ENCODE measurements at places on chromosomes 13 and 19.

DNA sequence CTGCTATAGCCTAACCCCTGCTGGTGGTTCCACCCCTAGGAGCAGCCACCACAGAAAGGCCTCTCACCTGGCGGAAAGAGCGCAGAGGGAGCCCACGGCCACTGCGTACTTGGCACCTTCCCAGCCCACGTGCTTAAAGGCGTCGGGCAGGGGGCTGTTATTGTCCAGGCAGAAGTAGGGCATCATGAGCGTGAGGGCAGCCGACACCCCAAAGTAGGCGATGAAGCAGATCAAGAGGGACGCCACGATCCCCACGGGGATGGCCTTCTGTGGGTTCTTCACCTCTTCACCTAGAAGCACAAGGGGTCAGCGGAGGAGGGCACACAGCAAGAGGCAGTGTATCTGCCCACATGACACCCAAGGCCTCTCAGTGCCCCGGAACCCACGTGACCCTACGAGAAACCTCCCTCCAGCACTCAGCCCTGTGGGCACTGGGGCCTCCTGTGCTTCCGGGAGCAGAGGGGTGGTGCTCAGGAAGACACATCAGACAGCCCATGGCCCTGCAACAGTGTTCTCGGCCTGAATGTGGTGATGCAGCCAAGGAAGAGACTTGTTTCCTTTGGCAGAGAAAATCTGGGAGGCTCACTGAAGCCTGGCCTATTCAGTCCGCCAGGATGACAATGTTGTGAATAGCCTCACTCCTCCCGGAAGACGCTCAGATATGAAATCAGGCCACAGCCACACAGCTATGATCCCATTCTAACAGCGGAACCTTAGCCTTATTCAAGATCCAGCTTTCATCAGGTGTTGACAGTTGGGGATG, 72.1 kb downstream of the SLC7A1 start:
- peak; percentile 89 for DNase-seq

DNA sequence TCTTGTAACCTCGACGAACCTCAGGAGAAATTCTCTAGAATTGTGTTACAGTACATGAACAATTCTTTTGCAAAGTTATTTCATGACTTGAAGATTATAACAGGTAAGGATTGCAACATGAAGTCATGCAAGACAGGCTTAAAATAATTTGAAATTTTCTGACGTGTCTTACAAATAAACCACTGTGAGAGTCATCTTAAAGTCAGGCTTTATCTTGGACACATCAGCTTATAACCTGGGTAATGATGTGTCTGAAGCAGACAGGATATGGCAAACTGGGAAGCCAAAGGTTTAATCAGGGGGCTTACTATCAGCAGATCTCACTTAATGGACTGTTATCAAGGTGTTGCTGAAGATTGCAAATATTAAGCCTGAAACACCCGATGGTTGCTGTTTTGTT, 407.8 kb downstream of the KLF5 start:
- DNase-seq = no peak

GRCh38 chr13:92972751-92973150, 253.9 kb upstream of the GPC6 start:
- no peak for DNase-seq

DNA sequence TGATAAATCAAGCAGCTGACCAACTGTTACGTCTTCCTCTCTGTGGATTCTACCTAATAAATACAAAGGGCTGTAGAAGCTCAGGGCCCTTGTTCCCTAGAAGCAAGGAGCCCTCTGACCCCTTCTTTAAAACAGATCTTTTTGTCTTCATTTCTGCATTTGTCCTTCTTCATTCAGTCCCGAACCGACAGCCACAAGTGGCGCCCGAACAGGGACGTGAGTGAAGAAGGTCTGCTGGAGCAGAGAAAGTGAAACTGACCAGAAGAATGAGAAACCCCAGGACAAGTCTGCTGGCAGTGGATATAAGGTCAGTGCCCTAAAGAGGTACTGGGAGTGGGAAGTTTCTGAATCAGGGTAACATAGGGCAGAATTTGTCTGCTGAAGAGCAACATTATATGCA, 13.1 kb downstream of the ZNF773 start:
- DNase-seq = peak; percentile 10

DNA sequence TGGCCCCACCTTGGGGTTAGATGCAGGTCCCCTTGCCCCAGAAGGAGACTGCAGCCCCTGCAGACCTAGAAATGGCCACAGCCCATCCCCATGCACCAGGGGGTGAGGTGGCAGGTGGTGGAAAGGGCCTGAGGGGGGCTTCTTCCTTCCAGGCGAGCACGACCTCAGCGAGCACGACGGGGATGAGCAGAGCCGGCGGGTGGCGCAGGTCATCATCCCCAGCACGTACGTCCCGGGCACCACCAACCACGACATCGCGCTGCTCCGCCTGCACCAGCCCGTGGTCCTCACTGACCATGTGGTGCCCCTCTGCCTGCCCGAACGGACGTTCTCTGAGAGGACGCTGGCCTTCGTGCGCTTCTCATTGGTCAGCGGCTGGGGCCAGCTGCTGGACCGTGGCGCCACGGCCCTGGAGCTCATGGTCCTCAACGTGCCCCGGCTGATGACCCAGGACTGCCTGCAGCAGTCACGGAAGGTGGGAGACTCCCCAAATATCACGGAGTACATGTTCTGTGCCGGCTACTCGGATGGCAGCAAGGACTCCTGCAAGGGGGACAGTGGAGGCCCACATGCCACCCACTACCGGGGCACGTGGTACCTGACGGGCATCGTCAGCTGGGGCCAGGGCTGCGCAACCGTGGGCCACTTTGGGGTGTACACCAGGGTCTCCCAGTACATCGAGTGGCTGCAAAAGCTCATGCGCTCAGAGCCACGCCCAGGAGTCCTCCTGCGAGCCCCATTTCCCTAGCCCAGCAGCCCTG, 4.2 kb upstream of the F10 start:
- no peak for DNase-seq

- no peak for DNase-seq
Measured at GRCh38 chr13:58495668-58496067, 864.1 kb downstream of the PCDH17 start.

DNA sequence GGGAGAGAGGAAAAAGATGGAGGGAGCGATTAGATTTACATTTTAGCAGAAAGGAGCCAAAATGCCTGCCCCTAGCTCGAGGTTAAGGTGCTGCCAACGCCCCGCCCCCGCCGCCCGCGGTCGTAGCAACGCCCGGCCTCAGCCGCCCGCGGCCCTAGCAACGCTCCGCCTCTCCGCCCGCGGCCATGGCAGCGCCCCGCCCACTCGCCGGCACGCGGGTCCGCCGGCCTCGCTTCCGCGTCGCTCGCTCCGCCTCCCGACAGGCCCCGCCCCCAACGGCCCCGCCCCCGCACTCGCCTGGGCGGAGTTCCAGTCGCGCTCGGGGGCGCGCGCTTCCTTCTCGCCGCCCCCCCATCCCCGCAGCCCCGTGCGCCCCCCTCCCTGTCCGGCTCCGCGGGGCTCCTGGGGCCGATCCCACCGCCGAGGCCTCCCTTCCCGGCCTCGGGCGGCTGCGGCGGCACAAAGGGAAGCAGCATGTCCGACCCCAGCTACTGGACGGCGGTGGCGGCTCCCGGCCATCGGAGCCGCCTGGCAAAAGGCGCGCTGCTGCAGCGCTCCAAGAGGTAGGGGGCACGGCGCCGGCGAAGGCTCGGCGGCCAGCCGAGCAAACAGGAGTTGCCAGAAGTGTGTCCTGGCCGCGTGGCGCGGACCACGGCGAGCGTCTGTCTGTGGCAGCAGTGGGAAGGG, 20.3 kb downstream of the MAST3 start:
- peak; percentile 81 for DNase-seq

DNA sequence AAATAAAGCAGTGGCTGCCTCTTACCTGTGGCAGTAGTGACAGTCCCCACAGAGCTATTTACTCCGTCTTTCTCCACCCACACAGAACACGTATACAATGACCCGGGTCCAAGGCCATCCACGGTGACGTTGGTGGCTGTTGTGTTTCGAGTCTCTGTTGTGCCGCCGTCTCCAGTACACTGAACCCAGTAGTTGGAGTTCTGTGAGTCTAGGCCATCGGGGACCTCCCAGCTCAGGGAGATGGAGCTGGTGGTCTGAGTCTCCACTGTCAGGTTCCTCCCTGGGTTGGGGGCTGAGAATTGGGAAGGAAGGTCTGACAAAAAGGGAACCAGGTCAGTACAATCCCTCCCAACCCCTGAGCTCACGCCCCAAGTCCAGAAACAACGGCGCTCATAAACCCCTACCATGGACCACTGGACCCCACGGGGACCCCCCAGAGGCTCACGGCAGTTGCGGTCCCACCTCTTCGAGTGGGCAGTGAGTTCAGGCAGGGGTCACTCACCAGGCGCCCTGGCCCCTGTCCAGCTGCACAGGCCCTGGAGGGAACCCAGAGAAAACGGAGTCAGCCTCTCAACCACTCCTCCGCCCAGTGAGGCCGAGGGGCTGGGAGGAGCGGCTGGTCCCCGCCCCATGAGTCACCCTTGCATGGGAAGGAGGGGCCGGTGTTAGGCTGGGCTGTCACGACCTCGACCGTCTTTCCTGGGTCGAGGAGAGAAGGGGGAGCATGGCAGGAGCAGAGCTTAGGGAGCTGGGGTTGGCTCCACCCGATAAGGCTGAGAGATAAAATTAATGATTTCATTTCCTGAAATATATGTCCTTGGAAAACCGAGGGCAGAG, 2.4 kb downstream of the PTPRH start:
- peak; percentile 94 for DNase-seq

GRCh38 chr13:39684531-39685137, 29.2 kb downstream of the COG6 start:
- peak; percentile 49 for DNase-seq

GRCh38 chr13:32036126-32036695, 4.6 kb downstream of the FRY start:
- no peak for DNase-seq

Data from foreskin fibroblast (primary cell).